ENCODE measurements at places on chromosomes 7 and 10. TPM values are rescaled to one million over a fixed set of nuclear protein-coding genes. Genes with fewer than 3 reads are reported as not detected.

DPYSL4 gene
- 0.94 TPM for total RNA-seq

LBX1 gene
- not detected for total RNA-seq

STEAP1B gene
- total RNA-seq: 2.0 TPM

HEPACAM2 gene
- 0.10 TPM for total RNA-seq

FZD8 gene
- 8.9 TPM for total RNA-seq

PPA1 gene
- total RNA-seq: 587 TPM

ADAP1 gene
- 4.8 TPM for total RNA-seq

MYO1G gene
- not detected for total RNA-seq

UPK3BL1 gene
- 7.7 TPM for total RNA-seq

GRCh38 chr10:81026591-81026990 lies 488.9 kb downstream of the SH2D4B start:
- peak; percentile 66 for DNase-seq

DNA sequence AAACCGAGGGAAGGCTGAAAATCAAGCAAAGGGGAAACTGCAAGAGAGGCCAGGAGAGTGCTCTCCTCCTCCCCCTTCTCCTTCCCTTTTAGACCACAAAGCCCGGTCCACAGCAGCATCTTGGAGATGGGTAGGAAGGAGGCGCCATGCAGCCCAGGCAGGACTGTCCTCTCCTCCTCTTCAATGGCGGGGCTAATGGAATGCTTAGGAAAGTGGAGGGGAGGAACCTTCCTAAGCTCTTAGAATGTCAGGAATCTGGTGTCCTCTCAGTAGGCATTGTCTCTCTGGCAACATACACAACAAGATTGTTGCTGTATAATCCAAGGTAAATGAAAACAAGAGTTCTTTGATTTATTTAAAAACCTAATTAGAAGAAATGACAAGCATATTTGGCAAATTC lies 185.1 kb downstream of the DGKI start:
- peak; percentile 42 for DNase-seq

DNA sequence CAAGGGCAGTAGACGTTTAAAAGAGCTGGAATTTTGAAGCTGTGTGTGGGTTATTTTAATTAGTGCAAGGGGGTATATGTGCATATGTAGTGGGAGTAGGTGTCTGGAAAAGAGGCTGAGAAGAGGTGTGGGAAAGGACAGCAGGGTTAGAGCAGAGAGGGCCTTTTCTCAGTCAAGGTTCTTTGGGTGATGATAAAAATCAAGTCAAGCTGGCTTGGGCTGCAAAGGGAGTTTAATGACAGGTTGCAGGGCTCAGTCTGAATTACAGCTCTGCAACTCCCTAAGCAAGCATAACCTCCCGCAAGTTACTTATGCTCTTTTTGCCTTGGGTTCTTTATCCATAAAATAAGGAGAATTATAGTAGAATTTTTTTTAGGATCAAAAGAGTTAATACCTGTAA lies 83.5 kb downstream of the RELN start:
- DNase-seq: no peak

GRCh38 chr10:132488231-132488821 lies 49.3 kb upstream of the INPP5A start:
- DNase-seq: no peak

GRCh38 chr7:25326501-25327156 lies 98.3 kb upstream of the NPVF start:
- DNase-seq: no peak

GRCh38 chr10:63683223-63683622 lies 162.0 kb downstream of the REEP3 start:
- DNase-seq: no peak

GRCh38 chr10:116853287-116853686 lies 4.0 kb downstream of the ENO4 start:
- no peak for DNase-seq

DNA sequence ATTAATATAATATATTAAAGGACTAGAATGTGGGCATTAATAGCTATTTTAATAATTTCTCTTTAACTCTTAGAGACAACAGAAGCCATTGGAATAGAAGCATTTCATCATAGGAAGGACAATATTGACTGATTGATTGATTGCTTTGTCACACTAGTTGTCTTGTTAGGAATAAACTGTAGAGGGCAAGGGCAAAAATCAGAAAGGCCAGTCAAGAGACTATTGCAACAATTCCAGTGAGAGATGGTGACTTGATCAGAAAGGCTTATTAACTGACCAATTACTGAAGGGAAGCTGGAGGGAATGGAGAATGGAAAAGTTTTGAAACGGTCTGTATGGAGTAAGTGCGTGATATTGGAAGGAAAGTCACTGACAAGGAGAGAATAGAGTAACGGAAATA lies 87.3 kb downstream of the RUNDC3B start:
- DNase-seq: no peak

- DNase-seq: no peak
Measured at GRCh38 chr10:131251146-131251541, 60.4 kb downstream of the TCERG1L start.

GRCh38 chr7:50358041-50358705 lies 53.7 kb downstream of the IKZF1 start:
- no peak for DNase-seq
